Nasal cavity respiratory epithelium epithelial cell of viscerocranial mucosa (primary cell): ENCODE measurements at places on chromosomes 12 and 14. TPM values are rescaled to one million over a fixed set of nuclear protein-coding genes. Genes with fewer than 3 reads are reported as not detected.

WDR20 gene
- 18.5 and 19.5 TPM in 2 replicates for total RNA-seq

LTBP2 gene
- 11.6 and 58.5 TPM in 2 replicates for total RNA-seq

P2RX2 gene
- not detected in 2 replicates for total RNA-seq

GZMH gene
- not detected in 2 replicates for total RNA-seq

RPL41 gene
- 2,819 and 3,070 TPM in 2 replicates for total RNA-seq
